Activated CD4-positive, alpha-beta memory T cell treated with anti-CD3 and anti-CD28 coated beads for 36 hours (primary cell): ENCODE measurements at places on chromosomes 11 and 22. TPM values are rescaled to one million over a fixed set of nuclear protein-coding genes. Genes with fewer than 3 reads are reported as not detected.

Gene NELL1
- not detected for total RNA-seq

Gene CASP12
- not detected for total RNA-seq

Gene SAA2
- not detected for total RNA-seq

Gene ZC3H7B
- total RNA-seq: 37.7 TPM

- DNase-seq: no peak
Measured at GRCh38 chr22:47433627-47434026, 671.2 kb downstream of the TBC1D22A start.

DNA sequence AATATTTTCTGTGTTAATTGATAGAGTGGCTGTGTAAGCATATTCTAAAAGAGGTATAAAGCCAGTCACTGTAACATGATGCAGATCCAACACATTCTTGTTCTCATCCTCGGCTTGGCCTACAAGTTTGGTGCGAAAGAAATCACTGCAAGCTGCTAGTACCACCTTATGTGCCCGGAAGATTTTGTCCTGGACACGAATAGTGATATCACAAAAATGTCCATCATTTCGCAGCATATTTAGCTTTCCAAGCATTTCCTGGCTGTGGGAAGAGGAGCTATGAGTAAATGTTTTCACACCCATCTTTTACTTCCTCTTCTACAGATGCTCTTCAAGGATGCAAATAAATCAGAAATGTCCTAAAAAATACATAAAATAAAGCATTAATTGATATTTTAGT, 53.1 kb downstream of the ZBTB44 start:
- no peak for DNase-seq

GRCh38 chr11:121722431-121723245, 269.9 kb upstream of the SORL1-AS1 start:
- peak; percentile 9 for DNase-seq

DNA sequence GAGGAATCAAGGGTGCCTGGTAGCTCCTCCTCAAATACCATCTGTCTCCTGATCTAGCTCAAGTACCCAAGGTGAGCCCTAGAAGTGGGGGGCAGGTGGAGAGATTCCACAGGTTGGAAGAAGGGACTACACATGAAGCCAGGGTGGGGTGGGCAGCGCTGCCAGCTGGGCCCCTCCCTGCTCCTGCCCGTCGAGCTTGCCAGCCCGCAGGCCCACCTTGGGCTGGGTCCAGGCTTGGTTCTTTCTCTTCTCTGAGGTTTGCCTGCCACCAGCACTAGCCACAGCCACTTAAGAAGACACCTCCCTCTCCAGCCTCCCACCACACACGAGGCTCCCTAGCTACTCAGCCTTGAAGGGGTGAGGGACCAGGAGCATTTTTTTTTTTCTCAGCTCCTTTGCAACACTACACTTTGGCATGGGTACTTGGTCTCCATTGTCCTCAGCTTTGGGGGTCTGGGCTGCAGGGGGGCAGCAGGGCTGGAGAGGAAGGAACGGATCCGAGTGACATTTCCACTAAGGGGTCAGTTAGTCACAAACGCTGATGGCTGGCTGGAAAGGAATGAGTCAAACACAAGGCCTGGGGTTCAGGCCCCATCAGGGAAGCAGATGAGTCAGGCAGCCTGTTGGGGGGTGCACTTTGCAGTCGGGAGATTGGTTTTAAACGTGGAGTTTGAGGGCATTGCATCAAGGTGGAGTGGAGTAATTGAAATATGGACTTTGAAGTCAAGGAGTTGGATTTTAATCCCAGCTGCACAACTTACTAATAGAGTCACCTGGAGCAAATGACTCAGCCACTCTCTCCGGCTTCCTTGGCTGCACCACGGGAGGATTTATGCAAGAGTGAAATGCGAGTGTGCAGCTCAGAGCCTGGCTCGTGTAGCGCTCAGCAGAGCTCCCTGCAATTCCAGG, 7.4 kb upstream of the NPTXR start:
- no peak for DNase-seq

- no peak for DNase-seq
Measured at GRCh38 chr11:2825889-2826678, 59.5 kb downstream of the CDKN1C start.

GRCh38 chr11:19878520-19878919, 165.9 kb downstream of the NAV2 start:
- DNase-seq: no peak

GRCh38 chr11:88359541-88359940, 22.0 kb upstream of the CTSC start:
- no peak for DNase-seq
